PC-3 (cell line): ENCODE measurements at places on chromosomes 5 and 9. TPM values are rescaled to one million over a fixed set of nuclear protein-coding genes. Genes with fewer than 3 reads are reported as not detected.

Gene FOXI1
- not detected in 2 replicates for total RNA-seq

Gene CRHBP
- not detected in 2 replicates for total RNA-seq

Gene TMEM174
- total RNA-seq, result not detected in 2 replicates

Gene C9orf152
- total RNA-seq, result 0.95 and 1.4 TPM in 2 replicates

Gene CORO2A
- total RNA-seq, result 2.2 and 2.8 TPM in 2 replicates

Gene SLC9A3
- 4.7 and 4.9 TPM in 2 replicates for total RNA-seq

Gene GMCL2
- not detected in 2 replicates for total RNA-seq

Gene APBA1
- 0.06 and 0.07 TPM in 2 replicates for total RNA-seq

GRCh38 chr5:59637884-59638580 lies 255.5 kb downstream of the PDE4D start:
- peaks cover 22% of the 10 kb centered on the region for H3K4me1 ChIP-seq
- no peaks in the 10 kb centered on the region for H3K27me3 ChIP-seq
- no peaks in the 10 kb centered on the region for H3K36me3 ChIP-seq
- peak; percentile 49 for DNase-seq
- H3K4me3 ChIP-seq, result no peak overlapping the region
- peak overlapping the region; percentile 65 for H3K27ac ChIP-seq

DNA sequence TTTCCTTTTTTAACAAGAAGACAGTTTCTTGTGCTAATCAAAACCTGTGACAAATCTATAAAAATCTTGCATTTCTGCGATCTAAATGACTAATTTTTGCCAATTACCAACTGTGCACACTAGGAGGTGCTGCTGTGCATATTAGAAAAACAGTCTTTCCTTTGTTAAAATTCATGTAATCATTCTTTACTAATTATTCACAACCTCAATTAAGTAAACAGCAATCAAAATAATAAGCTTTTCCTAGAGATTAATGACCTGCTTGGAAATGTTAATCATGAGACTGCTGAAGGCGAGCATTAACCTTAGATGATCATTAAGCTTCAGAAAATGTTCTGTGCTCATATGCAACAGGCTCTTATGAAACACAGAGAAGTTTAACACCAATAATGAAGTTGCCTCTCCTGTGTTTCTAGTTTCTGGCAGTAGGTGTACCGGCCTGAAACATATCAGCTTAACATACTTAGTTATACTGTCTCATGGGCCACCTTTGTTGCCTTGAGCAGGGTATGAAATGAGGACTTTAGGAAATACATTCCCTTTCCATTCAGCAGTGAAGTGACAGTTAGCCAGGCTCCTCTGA lies 17.7 kb downstream of the RFESD start:
- H3K4me1 ChIP-seq, result no peaks in the 10 kb centered on the region; the same call in 1 of the 2 replicates
- no peak overlapping the region for H3K4me3 ChIP-seq
- H3K27ac ChIP-seq, result no peak overlapping the region
- H3K36me3 ChIP-seq, result no peaks in the 10 kb centered on the region
- peak; percentile 63 for DNase-seq

- H3K27me3 ChIP-seq, result peaks cover 49% of the 10 kb centered on the region
- no peak for DNase-seq
- no peaks in the 10 kb centered on the region for H3K4me1 ChIP-seq
- no peak overlapping the region for H3K27ac ChIP-seq
- H3K36me3 ChIP-seq, result no peaks in the 10 kb centered on the region
Measured at GRCh38 chr9:95666096-95666784, 149.5 kb upstream of the PTCH1 start.

DNA sequence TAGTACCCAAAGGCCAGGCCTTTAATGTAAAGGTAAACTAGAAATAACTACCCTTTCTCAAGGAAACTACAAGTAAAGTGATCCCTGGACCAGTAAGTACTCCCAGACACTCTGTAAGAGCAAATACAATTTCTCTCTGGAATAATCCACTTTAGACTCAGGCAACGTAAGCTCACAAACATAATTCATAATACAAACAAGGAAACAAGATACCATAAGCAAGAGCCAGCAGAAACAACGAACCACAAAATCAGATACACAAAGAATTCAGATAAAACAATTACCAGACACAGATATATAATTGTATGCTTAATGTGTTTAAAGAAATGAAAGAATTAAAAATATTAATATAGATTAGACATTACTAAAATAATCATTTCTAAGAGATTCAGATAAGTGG lies 12.1 kb downstream of the ERAP1 start:
- peaks cover 16% of the 10 kb centered on the region for H3K4me1 ChIP-seq
- no peak overlapping the region for H3K4me3 ChIP-seq
- peaks cover 16% of the 10 kb centered on the region for H3K36me3 ChIP-seq
- DNase-seq, result no peak
- H3K27me3 ChIP-seq, result no peaks in the 10 kb centered on the region

- no peak overlapping the region for H3K4me3 ChIP-seq
- DNase-seq, result no peak
- no peaks in the 10 kb centered on the region for H3K27me3 ChIP-seq
- no peak overlapping the region for H3K27ac ChIP-seq
- H3K36me3 ChIP-seq, result no peaks in the 10 kb centered on the region
Measured at GRCh38 chr9:14075218-14075617, 238.7 kb downstream of the NFIB start.

- no peaks in the 10 kb centered on the region for H3K36me3 ChIP-seq
- peaks cover 15% of the 10 kb centered on the region for H3K4me1 ChIP-seq
- no peaks in the 10 kb centered on the region for H3K27me3 ChIP-seq
- 0 out of 2 replicates have a peak overlapping the region, but pooled peaks have one; percentile 15 for H3K27ac ChIP-seq
Measured at GRCh38 chr5:124790301-124790894, 44.0 kb upstream of the ZNF608 start.

GRCh38 chr5:169201597-169201996 lies 99.3 kb downstream of the SLIT3 start:
- H3K4me1 ChIP-seq, result peaks cover 6% of the 10 kb centered on the region; the same call in 1 of the 2 replicates
- H3K36me3 ChIP-seq, result no peaks in the 10 kb centered on the region

DNA sequence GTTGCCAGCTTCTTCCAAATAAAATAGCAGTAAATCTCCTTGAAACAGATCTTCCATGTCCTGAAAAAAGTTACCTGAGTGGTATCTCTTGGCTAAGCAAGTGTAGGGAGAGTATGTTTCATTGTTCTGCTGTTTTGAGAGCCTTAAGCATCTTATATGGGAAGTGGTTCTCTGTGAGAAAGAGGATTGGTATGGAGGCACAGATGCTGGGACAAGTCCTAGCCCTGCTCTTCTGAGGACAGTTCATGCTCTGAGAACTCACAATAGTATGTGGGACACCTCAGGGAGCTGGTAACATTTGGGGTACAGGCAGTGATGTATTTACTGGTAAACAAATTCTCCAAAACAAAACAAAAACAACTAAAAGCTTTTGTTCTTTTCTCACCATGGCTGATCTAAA lies 2.0 kb downstream of the PPP3R2 start:
- peaks cover 3% of the 10 kb centered on the region; the same call in 1 of the 2 replicates for H3K4me1 ChIP-seq
- H3K4me3 ChIP-seq, result no peak overlapping the region
- no peak for DNase-seq
- no peak overlapping the region for H3K27ac ChIP-seq
- peaks cover 12% of the 10 kb centered on the region; the same call in 1 of the 2 replicates for H3K27me3 ChIP-seq
- H3K36me3 ChIP-seq, result no peaks in the 10 kb centered on the region

DNA sequence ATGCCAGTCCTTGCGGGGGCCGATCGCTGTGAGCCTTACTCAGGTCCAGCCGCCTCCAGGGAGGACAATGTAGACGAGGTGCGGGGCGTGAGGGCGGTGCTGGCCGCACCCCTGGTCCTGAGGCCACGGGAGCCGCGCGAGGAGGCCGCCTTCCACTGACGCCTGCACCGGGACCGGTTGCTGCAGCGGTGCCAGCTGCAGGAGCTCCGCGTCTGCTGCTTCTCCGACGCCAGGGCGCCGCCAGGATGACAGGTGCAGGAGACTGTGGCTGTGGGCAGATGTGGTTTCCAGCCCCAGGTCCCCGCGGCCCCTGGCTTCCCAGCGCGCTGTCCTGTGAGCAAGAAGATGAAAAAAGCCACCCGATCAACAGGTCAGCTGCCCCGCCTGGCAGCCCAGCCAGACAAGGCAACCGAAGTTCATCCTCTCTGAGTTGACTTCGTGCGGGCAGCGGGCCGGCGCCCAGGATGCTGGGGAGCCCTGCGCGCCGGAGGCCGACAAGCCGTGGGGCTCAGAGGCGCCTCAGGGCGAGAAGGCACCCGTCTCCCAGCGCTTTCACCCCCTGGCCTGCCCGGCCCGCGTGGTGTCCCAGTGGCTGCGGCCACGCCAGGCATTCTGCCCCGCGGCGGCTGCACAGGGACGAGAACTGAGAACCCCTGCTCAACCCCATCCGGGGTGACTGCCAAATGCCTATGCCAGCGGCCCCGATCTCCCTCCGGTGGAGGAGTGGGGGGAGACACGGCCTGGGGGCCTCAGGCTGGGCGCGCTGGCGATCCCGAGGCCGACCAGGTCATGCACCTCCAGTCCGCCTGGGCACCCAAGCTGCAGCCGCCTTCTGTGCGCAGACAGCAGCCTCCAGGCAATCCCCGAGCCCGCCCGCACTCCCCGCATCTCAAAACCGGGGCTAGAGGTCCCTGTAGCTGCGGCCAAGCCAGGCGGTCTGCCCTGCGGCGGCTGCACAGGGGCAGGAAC lies 43.4 kb upstream of the BICD2 start:
- H3K27ac ChIP-seq, result no peak overlapping the region
- peaks cover 37% of the 10 kb centered on the region for H3K27me3 ChIP-seq
- no peaks in the 10 kb centered on the region for H3K36me3 ChIP-seq
- no peak for DNase-seq
- no peaks in the 10 kb centered on the region; the same call in 1 of the 2 replicates for H3K4me1 ChIP-seq

- H3K27me3 ChIP-seq, result no peaks in the 10 kb centered on the region
- DNase-seq, result no peak
- H3K27ac ChIP-seq, result peak overlapping the region; percentile 34; the same call in 1 of the 2 replicates
- peaks cover 19% of the 10 kb centered on the region for H3K4me1 ChIP-seq
- no peak overlapping the region for H3K4me3 ChIP-seq
- H3K36me3 ChIP-seq, result no peaks in the 10 kb centered on the region
Measured at GRCh38 chr5:176781638-176782570, 28.5 kb upstream of the UNC5A start.

DNA sequence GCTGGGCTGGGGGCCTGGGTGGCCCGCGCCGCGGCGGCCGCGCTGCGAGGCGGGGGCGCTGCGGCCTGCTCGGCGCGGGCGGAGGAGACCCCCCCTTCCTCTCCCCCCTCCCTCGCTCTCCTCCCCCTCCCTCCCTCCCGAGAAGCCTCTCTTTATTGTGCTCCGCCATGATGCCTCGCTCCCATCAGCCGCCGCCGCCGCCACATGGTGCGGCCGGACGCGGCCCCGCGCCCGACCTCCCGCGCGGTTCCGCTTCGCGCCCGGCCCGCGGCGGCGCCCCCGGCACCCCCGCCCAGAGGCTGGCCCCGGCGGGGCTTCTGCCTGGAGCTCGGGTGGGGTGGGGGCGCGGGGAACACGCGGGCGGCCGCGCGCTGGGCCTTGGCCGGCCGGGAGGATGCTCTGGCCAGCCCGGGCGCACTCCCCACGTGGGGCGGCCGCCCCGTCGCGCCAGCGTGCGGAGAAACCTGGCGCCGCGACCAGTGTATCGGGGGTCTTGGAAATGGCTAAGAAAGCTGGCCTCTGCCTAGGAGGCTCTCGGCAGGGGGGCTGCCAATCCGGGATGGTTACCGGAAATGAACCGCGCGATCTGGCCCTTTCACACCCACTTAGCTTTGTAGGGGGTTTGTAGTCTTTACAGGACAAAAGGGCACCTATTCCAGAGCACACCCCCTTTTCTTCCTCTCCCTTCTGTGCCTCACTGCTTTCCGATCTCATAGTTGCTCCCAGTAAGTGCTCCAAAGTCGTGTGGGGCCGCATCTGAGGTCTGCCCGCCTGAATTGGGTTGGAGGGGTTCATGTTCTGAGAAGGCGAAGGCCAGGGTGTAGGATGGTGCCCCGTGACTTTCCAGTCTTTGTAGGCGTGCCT lies 1.0 kb downstream of the SET start:
- peak overlapping the region; percentile 99 for H3K4me3 ChIP-seq
- peak overlapping the region; percentile 6; the same call in 1 of the 2 replicates for H3K27ac ChIP-seq
- no peaks in the 10 kb centered on the region for H3K27me3 ChIP-seq
- DNase-seq, result no peak
- H3K4me1 ChIP-seq, result peaks cover 36% of the 10 kb centered on the region

DNA sequence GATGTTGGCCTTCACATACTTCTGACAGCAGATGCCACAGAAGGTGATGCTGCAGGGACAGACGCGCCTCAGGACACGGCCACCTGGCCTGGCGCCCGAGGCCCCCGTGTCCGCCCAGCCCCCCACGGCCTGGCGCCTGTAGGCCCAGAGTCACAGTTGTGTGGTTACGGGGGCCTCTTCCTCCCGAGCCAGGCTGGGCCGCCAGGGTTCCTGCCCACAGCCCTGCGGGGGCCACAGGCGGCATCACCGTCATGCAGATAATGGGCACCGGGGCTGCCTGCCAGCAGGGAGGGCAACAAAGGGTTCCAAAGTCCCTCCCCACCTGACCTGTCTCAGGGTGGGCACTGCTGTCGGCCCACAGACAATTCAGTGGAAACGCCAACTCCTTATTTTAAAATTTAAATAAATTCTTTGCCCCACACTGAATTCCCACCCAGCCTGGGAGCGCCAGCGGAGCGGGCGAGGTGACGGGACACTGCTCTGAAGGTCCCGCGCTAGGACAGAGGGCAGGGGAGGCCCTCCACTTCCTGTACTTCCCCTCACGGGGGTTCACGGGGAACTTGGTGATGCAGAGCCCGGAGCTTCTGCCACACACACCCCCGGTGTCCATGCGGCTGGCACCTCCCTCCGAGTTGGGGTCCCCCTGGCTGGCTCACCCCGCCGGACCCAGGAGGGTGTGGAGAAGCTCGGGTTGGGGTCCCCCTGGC lies 40.6 kb downstream of the EXOC3 start:
- no peak for DNase-seq
- no peak overlapping the region for H3K27ac ChIP-seq
- H3K4me3 ChIP-seq, result no peak overlapping the region

DNA sequence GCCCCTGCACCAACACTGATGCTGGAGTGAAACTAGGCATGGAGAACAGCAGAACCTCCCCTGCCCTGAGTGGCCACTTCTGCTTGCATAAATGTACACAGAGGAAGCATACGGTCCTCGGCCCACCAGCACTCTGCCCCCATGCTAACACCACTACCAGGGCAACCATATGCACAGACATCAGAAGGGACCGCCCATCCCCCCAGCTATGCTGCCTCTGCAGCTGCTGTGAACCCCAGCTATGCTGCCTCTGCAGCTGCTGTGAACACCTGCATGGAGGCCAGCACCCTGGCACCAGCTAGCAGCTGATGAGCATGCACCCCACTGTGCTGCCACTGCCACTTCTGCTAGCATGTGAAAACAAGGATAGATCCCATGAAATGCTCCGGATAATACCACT lies 250.3 kb downstream of the TUSC1 start:
- H3K27ac ChIP-seq, result no peak overlapping the region
- no peak for DNase-seq
- H3K4me1 ChIP-seq, result no peaks in the 10 kb centered on the region
- no peaks in the 10 kb centered on the region for H3K27me3 ChIP-seq
- no peaks in the 10 kb centered on the region for H3K36me3 ChIP-seq

- H3K27ac ChIP-seq, result no peak overlapping the region
- no peak for DNase-seq
- peaks cover 33% of the 10 kb centered on the region for H3K4me1 ChIP-seq
Measured at GRCh38 chr9:129480745-129481144, 140.2 kb downstream of the C9orf50 start.

DNA sequence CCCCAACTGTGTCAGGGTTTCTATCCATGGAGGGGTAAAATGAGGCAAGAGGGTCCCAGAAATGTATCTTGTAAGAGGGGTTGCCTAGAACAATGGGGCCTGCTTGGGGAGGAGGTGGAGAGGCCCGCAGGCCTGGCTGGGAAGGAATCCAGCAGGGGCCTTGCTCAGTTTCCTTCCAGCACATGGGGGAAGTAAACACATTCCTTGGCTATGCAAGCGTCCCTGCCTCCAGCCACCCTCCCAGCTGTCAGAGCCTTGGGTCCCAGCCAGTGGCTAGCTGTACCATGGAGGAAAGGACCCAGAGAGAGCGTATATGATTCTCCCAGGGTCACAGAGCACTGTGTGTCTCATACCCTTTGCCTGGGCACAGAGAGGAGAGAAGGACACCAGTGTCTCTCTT lies 71.1 kb upstream of the IL17B start:
- no peaks in the 10 kb centered on the region for H3K27me3 ChIP-seq
- H3K4me1 ChIP-seq, result peaks cover 19% of the 10 kb centered on the region
- H3K36me3 ChIP-seq, result no peaks in the 10 kb centered on the region
- no peak for DNase-seq
- no peak overlapping the region for H3K27ac ChIP-seq
